ENCODE measurements at places on chromosomes 11 and 22.

DNA sequence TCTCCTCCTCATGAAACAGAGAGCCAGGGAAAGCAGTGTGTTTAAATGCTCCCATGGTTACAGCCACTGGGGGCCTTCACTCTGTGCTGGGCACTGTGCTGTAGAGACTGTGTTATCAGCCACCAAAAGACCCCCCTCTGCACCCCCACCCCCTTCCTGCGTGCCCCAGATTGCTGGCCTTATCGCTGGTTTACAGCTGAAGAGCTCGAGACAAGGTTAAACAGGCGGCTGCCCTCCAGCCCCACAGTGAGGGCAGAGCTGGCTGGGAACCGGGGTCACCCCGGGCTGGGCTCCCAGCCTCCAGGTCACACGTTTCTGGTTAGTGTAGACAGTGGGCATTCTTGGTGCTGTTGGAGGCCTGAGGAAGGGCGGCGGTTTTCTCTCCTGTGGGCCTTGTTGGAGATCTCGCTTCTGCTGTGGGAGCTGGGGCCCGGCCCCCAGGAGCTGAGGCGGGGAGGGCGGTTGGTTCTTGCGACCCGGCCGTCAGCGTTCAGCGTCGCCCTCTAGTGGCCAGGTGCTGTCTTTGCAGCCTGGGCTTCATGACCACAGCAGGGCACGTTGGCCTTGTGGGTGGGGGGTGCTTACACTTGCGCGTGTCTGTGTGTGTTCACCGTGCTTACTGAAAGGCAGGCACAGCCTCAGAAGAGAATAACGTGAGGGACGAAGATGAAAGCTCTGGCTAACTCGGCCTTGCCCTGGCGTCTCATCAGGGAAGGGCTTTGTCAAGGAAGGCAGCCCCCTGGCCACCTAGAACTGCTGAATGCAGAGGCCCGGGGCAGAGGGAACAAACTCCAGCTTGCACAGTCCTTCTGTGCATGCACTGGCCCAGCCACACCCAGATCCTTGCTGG, 40.8 kb downstream of the TBC1D22A start:
- DNase-seq, result peak; percentile 45

DNA sequence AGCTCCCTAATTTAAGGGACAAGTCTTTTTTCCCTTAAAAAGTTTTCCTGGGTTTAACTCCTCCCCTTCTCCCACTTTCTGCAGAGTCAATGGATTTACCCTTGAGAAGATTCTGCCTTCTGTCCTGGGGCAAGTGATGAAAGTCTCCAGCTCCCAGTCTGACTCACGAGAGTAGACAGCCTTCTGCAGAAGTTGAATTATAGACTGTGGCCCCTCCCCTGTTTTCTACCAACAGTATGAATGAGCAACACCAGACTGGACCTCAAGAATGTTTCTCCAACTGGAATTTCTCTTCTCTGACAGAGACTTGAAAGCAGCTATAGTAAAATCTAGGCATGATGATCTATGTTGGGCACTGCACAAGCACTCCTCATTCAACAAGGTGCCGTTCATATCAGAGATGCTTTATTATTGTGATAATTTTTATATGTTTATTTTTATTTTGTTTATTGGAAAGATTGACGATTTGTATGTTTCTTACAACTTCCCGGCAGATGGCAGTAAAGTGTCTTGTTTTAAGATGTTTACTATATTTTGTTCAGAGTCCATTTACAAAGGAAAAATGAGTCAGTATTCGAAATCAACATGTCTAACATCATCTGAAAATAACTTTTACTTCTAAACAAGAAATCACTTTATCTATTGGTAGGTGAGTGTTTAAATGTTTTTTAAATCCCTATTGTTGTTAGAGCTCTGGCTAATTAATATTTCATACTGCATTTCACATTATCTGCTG, 56.6 kb downstream of the LMO2 start:
- DNase-seq, result peak; percentile 69

GRCh38 chr11:93034031-93034722, 64.7 kb downstream of the MTNR1B start:
- DNase-seq, result no peak

DNA sequence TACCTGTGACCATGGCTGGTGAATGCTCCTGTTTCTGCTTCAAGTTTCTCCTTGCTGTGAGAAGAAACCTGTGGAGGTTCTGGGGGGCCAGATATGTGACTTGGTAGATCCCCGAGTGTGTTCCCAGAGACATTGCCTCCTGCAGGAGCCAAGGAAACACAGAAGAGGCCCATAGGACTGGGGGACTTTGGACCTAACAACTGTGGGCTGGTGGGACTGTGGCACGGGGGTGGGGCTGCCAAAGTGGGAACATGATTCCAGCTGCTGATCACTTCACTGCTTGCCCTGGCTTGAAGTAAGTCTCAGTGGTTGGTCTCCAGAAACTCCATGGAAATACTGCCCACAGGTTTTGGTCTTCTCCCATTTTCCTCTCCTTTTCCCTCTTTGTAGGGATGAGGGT, 4.1 kb upstream of the NR1H3 start:
- no peak for DNase-seq

GRCh38 chr11:57729479-57729878, 11.8 kb upstream of the SELENOH start:
- no peak for DNase-seq

- no peak for DNase-seq
These were observed 38.9 kb downstream of the CABIN1 start for GRCh38 chr22:24049978-24050377.

DNA sequence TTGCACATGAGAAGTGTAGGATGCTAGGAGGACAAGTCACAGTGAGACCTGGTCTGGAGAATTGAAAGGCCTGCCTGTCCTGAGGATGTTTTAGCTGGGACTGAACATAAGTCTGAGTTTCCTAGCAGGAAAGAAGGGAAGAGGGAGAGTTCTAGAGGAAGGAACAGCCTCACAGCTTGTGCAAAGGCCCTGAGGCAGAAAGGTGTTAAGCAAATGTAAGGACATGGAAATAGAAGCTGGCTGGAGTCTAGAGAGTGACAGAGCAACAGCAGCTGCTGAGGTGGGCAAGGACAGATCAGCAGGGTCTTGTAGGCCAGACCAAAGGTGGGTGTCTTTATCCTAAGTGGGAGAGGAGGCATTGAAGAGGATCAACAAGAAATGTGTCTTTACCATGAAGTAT, 210.9 kb upstream of the E2F8 start:
- DNase-seq, result no peak

GRCh38 chr11:32139896-32140520, 49.1 kb downstream of the RCN1 start:
- no peak for DNase-seq

GRCh38 chr22:17566776-17567175, 3.5 kb downstream of the SLC25A18 start:
- DNase-seq, result no peak

DNA sequence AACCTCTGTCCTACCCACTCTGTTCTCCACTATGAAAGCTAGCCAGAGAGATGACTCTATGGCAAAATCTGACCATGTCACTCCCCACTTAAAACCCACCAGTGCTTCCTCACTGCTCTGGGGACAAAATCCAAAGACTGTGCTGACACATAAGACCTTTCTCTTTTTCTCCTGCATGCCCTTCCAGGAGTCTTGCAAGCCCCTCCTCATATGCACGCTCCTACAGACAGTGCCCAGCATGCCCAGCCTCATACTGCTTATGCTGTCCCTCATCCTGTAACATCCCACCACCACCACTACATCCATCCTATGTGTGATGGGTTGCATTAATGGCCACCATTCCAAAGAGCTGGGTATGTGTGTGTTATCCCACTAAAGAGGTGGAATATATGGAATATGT, 118.3 kb downstream of the BUD13 start:
- no peak for DNase-seq

DNA sequence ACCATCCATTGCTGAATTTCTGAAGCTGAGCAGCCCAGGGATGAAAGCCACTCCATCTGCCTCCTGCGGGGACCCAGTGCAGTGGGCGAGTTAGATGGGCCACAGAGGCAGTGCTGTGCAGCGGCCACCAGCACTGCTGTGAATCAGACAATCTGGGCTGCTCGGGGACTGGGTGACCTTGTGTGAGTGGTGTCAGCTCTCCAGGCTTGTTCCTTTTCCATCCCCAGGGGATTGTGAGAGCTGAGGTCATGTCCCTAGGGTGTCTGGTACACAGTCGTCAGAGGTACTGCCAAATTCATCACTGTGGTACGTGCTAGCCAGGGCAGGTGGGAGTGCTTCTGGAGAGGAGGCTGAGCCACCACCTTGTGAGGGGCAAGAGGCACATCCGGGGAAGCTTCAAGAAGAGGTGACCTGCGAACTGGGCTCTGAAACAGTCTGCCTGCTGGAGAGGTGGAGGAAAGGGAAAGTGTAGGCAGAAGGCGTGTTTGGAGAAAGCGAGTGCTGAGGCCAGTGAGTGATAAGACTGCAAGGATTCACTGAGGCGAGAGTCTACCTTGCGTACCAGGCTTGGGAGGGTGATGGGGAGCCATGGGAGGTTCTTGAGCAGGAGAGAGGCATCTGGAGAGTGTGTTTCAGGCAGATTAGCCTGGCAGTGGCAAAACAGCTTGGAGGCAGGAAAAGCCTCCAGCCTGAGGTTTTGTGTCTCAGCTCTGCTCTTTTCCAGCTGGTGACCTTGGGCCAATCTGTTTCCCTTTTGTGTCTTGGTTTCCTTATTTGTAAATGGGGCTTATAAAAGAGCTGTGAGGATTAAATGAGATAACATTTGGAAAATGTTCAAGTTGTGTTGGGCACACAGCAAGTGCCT, 22.7 kb downstream of the CACNA1I start:
- no peak for DNase-seq

All from PC-9 (cell line).